Stimulated activated CD4-positive, alpha-beta T cell treated with anti-CD3 and anti-CD28 coated beads, Interleukin-15, amount 100 ng/mL, for 24 hours (primary cell): ENCODE measurements at places on chromosomes 3 and 15.

DNA sequence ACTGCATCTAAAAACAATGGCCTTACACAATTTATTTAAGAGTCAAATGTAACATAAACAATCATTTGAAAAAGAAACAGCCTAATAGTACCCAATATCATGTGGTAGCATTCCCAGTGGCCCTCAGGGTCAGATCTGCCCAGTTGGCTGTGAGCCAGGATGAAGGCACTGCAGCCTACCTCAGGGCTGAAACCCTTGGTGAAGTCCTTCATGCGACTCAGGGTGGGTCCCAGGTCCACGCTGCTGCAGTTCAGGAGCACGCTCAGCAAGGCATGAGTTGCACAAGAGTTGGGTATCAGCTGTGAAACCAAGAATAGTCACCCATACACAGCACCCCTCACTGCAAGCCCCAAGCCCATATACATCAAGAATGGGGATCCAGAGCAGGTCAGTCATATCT lies 37.1 kb downstream of the SEMA3G start:
- DNase-seq: no peak

DNA sequence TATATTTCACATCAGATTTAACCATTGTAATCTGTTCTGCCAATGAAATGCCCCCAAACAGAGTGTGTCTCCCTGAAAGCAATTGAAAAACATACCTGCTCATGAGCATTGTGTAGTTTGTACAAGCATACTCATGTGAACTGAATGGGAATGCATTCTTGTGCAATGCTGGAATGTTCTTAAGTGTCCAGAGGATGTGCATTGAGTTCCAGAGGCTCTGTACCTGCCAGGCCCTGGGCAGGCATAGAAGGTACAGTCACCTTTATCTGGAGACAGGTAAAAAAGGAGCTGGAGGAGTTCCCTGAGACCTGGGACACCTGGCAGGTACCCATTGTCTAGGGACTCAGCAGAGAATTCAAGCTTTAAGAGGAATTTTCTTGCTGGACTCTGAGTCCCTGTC lies 2.8 kb downstream of the MRAS start:
- DNase-seq: no peak

- no peak for DNase-seq
These were observed 14.9 kb downstream of the HDGFL3 start for GRCh38 chr15:83192742-83193141.

DNA sequence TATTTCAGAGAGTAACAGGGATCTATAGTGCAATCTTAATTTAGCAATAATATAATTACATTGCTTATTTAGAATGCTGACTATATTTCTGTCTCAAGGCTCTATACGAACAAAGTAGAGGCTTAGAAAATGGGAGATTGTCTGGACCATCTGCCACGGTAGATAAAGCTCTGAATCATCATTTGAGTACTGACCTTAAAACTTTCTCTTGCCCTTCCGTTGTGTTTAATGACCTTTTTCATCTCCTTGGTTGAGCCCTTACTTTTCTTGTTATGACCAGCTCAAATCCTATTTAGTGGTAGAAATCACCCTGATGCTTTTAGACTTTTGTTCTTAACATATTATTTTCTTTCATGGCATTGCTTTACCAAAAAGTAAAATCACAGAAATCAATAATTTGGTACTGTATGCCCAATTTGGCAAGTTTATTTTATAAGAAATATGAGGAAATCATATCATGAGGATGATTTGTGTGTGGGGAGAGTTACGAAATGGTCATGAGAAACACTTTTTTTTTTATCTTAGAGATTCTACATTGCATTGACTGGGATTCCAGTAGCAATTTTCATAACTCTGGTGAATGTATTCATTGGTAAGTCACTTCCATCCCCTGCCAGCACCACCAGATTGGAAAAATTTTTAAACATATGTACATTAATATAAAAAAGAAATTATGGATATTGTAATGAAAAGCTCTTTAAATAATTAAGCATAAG lies 11.0 kb downstream of the NDUFB5 start:
- no peak for DNase-seq
